NCI-H187 treated with DMSO at 0.1 percent for 48 hours (cell line): ENCODE measurements at places on chromosomes 12 and 14.

GRCh38 chr12:124264089-124264795 is 30.7 kb upstream of the RFLNA start:
- no peak for DNase-seq

DNA sequence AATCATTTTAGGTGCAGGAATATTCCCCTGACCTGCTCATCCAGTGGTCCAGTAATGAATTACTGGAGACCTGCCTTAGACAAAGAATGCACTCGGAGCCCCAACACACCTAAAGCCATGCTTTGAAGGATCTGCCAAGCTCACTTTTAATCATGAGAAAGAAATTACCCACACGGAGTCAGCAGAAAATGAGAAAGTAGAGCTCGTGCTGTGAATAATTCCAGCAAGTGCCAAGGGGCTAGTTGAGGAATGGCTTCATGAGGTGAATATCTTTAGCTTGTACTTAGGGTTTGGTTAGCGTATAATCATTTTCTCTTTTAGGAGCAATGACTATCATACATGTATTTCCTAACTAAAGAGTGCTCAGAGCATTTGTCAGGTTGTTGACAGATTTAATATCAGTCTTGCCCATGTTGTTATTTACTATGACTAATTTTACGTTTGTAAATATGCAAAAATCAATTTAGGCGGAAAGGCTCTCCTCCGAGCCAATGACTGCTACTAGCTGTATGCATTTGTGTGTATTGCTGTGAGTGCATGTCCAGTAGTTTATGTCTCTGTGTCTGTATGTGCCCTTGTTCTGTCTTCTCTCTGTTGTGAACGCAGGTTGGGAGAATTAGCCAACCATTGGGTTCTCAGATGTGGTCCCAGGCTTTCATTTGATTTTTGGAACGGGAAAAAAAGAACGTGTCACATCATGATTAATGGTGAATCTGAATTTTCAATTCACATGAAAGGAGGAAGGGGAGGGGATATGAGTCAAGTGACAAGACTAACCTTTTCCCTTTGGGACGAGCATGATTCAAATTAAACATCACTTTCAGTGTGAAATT is 98.4 kb downstream of the RMST start:
- DNase-seq: no peak

DNA sequence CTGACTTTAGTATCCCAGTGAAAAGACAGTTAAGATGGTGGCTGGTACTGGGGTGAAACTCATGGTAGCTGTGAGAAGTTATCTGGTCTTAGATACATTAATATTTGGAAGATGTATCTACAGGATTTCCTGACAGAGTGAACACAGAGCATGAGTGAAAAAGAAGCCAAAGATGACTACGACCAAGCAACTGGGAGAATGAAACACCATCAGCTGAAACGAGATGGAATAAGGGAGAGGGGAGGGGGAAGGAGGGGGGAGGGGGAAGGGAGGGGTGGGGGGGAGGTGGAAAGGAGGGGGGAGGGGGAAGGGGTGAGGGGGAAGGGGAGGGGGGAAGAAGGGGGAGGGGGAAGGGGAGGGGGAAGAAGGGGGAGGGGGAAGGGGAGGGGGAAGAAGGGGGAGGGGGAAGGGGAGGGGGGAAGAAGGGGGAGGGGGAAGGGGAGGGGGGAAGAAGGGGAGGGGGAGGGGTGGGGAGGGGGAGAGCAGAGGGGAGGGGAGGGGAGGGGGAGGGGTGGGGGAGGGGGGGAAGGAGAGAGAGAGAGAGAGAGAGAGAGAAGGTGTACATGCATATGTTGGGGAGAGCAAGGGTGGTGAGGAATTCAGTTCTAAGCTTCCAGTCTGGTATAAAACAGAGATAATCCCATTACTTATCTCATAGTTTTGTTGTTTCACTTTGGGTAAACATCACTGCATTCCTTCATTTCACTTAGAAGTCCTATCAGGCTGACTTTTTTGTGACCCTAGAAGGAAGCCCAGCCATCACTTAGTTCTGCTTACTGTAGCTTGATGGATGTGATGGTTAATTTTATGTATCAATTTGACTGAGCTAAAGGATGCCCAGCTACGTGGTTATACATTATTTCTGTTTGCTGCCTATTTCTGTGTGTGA is 73.9 kb downstream of the SPPL3 start:
- DNase-seq: no peak

GRCh38 chr14:90743425-90743824 is 72.8 kb downstream of the TTC7B start:
- DNase-seq: no peak

- no peak for DNase-seq
Measured at GRCh38 chr12:89636776-89637160, 71.9 kb downstream of the ATP2B1 start.

DNA sequence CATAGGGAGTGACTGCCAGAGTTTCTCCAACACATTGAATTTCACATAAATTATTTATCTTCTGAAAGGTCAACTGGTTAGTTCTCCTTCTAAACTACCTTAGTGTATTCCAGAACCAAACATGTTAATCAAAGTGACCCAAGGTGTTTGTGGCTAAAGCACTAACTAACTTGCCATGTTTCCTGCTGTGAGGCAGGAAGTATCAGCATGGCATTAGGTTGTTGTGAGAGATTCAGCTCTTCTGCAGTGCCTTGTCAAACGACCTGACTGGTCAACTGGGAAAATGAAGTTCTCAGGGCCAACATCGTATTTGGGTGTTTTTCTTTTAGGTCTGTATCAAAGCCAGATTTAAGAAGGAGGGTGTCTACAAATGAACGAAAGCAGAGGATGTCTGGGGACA is 448.1 kb downstream of the APAF1 start:
- DNase-seq: no peak

DNA sequence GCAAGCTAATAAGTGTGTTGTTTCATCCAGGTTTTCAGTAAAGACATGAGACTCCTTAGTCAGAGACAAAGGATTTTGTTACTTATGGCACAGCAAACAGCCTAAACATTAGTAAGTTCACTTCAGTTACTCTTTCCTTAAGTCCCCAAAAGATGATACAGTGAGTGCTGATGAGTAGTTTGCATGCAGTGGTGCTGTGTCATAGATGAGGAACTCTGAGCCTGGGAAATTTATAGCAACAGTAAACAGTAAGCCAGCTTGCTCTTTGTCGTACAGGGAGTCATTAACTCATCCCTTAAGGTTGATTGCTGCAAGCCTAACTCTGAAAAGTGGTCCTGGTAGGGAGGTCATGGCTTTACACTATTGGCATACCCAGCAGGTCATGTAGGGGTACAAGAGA is 208.6 kb upstream of the OR4E1 start:
- DNase-seq: no peak
